ENCODE measurements at places on chromosomes 7 and 10.

GRCh38 chr10:12109286-12109685, 20.2 kb upstream of the SEC61A2 start:
- H3K27me3 ChIP-seq: no peaks in the 10 kb centered on the region
- H3K4me1 ChIP-seq: peaks cover 23% of the 10 kb centered on the region
- H3K27ac ChIP-seq: peak overlapping the region; percentile 22
- H3K36me3 ChIP-seq: peaks cover 5% of the 10 kb centered on the region
- H3K4me3 ChIP-seq: no peak overlapping the region
- DNase-seq: no peak

- DNase-seq: no peak
- H3K27ac ChIP-seq: no peak overlapping the region
- H3K4me1 ChIP-seq: peaks cover 5% of the 10 kb centered on the region
- no peaks in the 10 kb centered on the region for H3K36me3 ChIP-seq
Observed at GRCh38 chr10:124005991-124006392, 87.4 kb downstream of the CHST15 start.

- DNase-seq: no peak
- H3K4me1 ChIP-seq: peaks cover 3% of the 10 kb centered on the region
- peaks cover 22% of the 10 kb centered on the region for H3K36me3 ChIP-seq
- no peak overlapping the region for H3K27ac ChIP-seq
- no peak overlapping the region for H3K4me3 ChIP-seq
- no peaks in the 10 kb centered on the region for H3K27me3 ChIP-seq
Observed at GRCh38 chr7:135175931-135176330, 5.4 kb upstream of the CYREN start.

DNA sequence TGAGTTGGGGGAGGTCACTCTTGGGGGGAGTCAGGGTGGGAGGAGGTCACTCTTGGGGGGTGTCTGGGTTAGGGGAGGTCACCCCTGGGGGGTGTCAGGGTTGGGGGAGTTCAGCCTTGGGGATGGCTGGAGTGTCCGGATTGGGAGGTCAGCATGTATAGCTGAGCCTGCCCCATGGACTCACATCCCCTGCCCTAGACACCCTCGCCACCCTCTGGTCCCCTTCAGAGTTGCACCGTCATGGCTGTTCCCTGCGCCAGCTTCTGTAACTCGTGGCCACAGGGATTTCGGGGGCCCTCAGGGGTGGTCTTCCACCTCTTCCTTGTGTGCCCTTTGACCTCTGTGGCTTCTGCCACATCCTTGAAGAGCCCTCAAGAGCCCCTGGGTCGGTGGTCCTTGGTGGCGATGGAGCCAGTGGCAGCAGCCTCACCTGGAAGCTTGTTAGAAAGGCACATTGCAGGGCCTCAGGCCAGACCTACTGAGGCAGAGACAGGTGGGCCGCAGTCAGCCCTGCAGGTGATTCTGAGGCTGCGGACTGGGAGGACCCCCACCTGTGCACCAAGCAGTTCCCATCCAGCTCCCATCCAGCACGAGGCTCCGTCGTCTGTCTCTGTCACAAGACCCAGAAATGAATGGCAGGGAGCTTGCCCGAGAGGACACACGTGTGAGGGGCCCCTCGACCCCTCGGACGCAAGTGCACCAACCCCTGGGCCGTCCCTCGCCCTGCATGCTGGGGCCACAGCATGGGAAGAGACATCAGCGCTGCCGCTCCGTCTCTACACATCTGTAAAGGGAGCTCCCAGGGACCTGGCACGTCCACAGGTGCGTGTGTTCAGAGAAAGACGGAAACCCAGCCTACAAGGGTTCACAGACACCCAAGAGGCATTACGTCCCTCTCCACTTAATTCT, 44.7 kb upstream of the SUN1 start:
- no peak overlapping the region for H3K27ac ChIP-seq
- H3K4me1 ChIP-seq: no peaks in the 10 kb centered on the region
- DNase-seq: no peak
- peaks cover 10% of the 10 kb centered on the region for H3K36me3 ChIP-seq
- H3K27me3 ChIP-seq: no peaks in the 10 kb centered on the region

- H3K4me1 ChIP-seq: no peaks in the 10 kb centered on the region
- no peaks in the 10 kb centered on the region for H3K36me3 ChIP-seq
- H3K27me3 ChIP-seq: peaks cover 28% of the 10 kb centered on the region
- no peak overlapping the region for H3K27ac ChIP-seq
Observed at GRCh38 chr7:26954951-26955350, 90.6 kb upstream of the SKAP2 start.

GRCh38 chr7:33965183-33965744, 59.9 kb downstream of the BMPER start:
- H3K4me1 ChIP-seq: no peaks in the 10 kb centered on the region
- H3K27me3 ChIP-seq: no peaks in the 10 kb centered on the region
- no peak overlapping the region for H3K27ac ChIP-seq

GRCh38 chr10:48768926-48769325, 84.3 kb downstream of the WDFY4 start:
- no peak for DNase-seq
- no peaks in the 10 kb centered on the region for H3K36me3 ChIP-seq
- no peak overlapping the region for H3K27ac ChIP-seq
- no peaks in the 10 kb centered on the region for H3K4me1 ChIP-seq
- H3K4me3 ChIP-seq: no peak overlapping the region

- H3K36me3 ChIP-seq: no peaks in the 10 kb centered on the region
- no peaks in the 10 kb centered on the region for H3K4me1 ChIP-seq
- peaks cover 15% of the 10 kb centered on the region for H3K27me3 ChIP-seq
- DNase-seq: no peak
- H3K4me3 ChIP-seq: no peak overlapping the region
Observed at GRCh38 chr7:148330822-148331221, 259.7 kb upstream of the C7orf33 start.

GRCh38 chr7:83921941-83922607, 272.5 kb downstream of the SEMA3A start:
- peaks cover 7% of the 10 kb centered on the region for H3K27me3 ChIP-seq
- H3K4me1 ChIP-seq: no peaks in the 10 kb centered on the region
- DNase-seq: no peak

DNA sequence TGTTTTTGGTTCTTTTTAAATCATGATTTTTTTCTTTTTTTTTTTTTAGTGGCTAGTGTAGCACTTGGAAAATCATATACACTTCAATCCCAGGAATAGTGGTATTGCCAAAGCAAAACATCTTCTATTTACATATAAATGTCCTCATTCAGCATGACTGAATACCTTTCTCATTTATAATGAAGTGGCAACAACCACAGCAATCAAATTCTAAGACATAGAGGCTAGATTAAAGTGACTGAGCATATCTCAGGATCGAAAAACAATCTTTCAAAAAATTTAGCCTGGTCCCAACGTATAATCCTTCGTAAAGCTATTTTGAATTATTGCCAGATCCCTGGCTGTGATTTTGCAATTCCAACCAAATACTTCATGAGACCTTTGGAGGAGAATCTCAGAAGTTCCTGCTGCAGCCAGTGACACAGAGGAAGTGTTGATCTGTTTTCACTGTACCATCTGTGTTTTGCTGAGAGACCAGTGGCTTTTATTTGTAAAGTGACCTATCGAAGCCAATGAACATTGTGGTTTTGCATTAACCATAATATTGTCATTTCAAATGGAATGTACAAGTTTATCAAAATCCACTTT, 29.8 kb upstream of the SP8 start:
- DNase-seq: no peak
- H3K27ac ChIP-seq: no peak overlapping the region
- no peaks in the 10 kb centered on the region for H3K4me1 ChIP-seq
- H3K4me3 ChIP-seq: no peak overlapping the region
- H3K27me3 ChIP-seq: peaks cover 10% of the 10 kb centered on the region

DNA sequence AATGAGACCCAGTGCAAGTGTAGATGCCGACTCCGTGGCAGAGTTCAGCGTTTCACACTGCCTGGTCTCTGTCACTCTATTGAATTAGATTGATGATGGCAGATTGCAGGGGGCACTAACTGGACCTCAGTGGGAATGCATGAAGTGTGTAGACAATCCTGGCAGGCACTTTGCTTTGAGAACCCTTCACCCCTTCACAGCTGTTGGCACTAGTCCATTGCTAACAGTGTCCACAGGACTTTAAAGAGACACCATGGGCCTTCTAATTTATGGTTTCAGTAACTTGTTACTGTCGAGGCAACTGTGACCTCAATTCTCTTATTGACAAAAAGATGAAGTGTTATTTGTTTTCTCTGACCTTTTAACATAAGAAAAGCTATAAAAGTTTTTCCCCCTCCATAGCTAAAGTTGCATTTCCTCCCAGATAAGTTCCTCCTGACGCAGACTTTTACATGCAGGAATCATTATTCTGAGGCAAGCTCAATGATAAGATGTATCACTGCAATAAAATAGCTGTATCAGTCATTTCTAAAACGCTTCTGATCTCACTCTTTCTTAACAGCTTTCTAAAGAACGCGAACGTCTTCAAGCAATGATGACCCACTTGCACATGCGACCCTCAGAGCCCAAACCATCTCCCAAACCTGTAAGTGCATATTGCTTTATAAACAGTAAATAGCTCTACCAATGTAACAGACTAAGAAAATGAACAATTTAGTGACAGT, 238.9 kb downstream of the FOXP2 start:
- H3K27me3 ChIP-seq: no peaks in the 10 kb centered on the region
- H3K4me1 ChIP-seq: no peaks in the 10 kb centered on the region
- H3K4me3 ChIP-seq: no peak overlapping the region
- no peaks in the 10 kb centered on the region for H3K36me3 ChIP-seq

GRCh38 chr10:12042409-12042796, 206 bp downstream of the UPF2 start:
- peaks cover 35% of the 10 kb centered on the region for H3K4me1 ChIP-seq
- H3K27ac ChIP-seq: peak overlapping the region; percentile 99
- H3K4me3 ChIP-seq: peak overlapping the region; percentile 100
- H3K27me3 ChIP-seq: peaks cover 1% of the 10 kb centered on the region
- no peak for DNase-seq

- no peak for DNase-seq
- H3K4me3 ChIP-seq: no peak overlapping the region
Observed at GRCh38 chr10:124112891-124113580, 19.6 kb upstream of the CHST15 start.

DNA sequence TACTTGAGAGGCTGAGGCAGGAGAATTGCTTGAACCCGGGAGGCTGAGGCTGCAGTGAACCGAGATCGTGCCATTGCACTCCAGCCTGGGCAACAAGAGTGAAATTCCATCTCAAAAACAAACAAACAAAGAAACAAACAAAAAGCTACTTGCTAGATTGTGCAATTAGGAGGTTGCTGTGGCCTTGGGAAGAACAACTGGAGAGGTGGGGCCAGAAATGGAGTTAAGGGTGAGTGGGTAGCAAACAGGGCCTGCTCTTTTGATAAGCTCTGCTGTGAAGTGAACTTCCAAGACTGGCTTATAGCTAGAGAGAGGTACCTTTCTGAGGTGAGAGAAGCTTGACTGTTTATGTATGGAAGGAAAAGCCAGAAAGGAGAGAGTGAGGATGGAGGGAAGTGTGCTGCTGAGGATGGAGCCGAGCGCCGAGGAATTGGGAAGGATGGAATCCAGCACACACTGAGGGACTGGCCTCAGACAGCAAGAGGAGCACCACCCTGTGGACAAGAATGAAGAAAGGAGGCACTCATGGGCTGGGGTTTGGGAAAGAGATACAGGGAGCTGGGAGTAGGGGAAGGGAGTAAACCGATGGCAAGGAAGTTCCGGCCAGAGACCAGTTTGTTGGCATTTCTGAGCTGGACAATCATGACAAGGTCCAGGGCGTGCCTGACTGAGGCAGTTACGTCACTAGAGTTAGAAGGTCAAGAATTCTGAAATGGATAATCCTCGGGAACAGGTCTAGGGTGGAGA, 7.0 kb upstream of the RPEL1 start:
- no peak overlapping the region for H3K27ac ChIP-seq
- no peak for DNase-seq
- no peak overlapping the region for H3K4me3 ChIP-seq
- no peaks in the 10 kb centered on the region for H3K27me3 ChIP-seq
- H3K36me3 ChIP-seq: no peaks in the 10 kb centered on the region

GRCh38 chr10:930625-931325, 730 bp downstream of the LARP4B start:
- H3K27me3 ChIP-seq: no peaks in the 10 kb centered on the region
- peak overlapping the region; percentile 97 for H3K27ac ChIP-seq
- peak overlapping the region; percentile 94 for H3K4me3 ChIP-seq
- DNase-seq: no peak

DNA sequence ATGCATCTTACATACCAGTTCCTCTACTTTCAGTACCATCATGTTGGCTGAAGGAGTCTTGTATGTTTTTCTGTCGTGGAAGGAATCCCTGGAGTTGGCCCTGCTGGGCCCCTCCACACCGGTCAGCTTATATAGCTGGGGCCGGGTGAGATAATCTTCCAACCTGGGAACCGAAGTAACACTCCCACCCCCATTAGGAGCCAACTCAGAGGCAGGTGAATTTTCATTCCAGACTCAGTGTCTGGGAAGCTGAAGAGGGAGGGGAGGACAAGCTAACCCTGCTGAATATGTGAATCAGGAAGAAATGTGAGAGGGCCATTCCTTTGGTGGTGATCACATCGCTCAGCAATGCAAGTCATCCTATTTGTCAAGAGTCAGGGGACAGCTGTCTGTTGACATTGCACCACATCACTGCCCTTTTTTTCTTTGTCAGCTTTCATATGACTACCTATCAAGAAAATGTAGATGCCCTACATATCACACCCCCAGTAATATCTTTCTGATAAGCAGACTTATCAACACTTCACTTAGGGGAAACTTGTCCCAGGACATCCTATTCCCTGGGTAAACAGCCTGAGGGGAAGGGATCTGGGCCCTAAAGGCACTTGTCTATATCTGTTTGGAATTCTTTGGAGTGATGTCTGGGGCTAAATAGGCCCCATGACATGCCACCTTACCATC, at the start of gene ANKRD1:
Gene ANKRD1, minus strand, starts transcription at position 102 of the 681 bp plus-strand sequence. Its CDS starts 60 bp downstream, at position 42.
- H3K27ac ChIP-seq: no peak within 1 kb of the TSS
- peaks cover 16% of the 10 kb centered on the region for H3K27me3 ChIP-seq
- H3K4me3 ChIP-seq: no peak within 1 kb of the TSS
- no peaks in the 10 kb centered on the region for H3K36me3 ChIP-seq

DNA sequence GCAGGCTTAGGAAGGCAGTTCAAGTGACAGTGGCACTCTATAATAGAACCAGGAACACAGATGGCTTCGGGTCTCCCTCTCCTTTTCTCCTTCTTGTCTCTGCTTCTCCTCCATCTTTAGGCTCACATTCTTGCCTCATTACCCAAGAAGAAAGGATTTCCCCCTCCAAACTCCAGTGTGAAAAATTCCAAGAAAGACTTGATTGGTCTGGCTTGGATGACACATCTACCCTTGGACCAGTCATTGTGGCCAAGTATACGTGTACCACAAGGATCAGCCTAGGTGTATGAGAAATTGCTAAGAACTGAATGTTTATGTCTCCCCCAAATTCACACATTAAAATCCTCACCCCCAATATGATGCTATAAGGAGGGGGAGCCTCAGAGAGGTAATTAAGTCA, 53.9 kb downstream of the PRTFDC1 start:
- peaks cover 51% of the 10 kb centered on the region for H3K4me1 ChIP-seq
- DNase-seq: no peak
- peak overlapping the region; percentile 14 for H3K4me3 ChIP-seq
- H3K27ac ChIP-seq: no peak overlapping the region
- peaks cover 4% of the 10 kb centered on the region for H3K36me3 ChIP-seq

GRCh38 chr10:100182908-100183307, 2.9 kb downstream of the ERLIN1 start:
- H3K36me3 ChIP-seq: peaks cover 44% of the 10 kb centered on the region
- H3K27ac ChIP-seq: no peak overlapping the region
- H3K27me3 ChIP-seq: no peaks in the 10 kb centered on the region
- H3K4me3 ChIP-seq: no peak overlapping the region
- H3K4me1 ChIP-seq: peaks cover 57% of the 10 kb centered on the region

Measured in naive thymus-derived CD8-positive, alpha-beta T cell (primary cell).